ENCODE measurements at places on chromosomes 12 and 14. TPM values are rescaled to one million over a fixed set of nuclear protein-coding genes. Genes with fewer than 3 reads are reported as not detected.

DNA sequence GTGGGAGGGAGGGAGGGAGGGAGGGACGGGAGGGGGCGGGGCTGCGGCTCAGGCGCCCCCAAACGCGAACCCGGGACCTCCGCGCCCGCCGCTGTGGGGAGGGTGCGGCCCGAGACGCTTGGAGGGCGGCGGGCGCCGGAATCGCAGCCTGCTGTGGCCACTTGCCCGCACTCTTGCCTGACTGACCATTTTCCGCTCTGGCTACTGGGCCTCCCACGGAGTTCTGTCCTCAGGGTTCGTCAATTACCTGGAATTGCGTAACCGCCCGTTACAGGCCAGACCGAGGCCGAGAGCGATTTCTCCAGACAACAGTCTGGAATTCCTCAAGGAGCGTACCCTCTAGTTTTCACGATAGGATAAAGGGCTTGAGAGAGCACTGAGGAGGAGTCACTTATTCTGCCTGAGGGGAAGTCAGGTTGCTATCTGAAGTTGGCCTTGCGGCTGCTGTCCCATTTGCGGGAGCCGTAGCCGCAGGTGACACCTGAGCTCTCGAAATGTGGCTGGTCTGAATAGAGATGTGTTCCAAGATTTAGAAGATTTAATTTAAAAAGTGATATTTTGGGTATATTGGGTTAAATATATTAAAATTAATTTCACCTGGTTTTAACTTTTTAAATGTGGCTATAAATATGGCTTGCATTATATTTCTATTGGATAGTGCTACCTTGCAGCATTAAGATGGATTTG lies 446 bp upstream of the ZNF641 start:
- H3K4me1 ChIP-seq = peaks cover 20% of the 10 kb centered on the region
- H3K36me3 ChIP-seq = peaks cover 13% of the 10 kb centered on the region
- no peak for DNase-seq
- no peaks in the 10 kb centered on the region for H3K27me3 ChIP-seq
- H3K4me3 ChIP-seq = peak overlapping the region; percentile 91
- H3K27ac ChIP-seq = peak overlapping the region; percentile 96

GRCh38 chr12:58575256-58575655 lies 345.0 kb downstream of the LRIG3 start:
- H3K4me1 ChIP-seq = no peaks in the 10 kb centered on the region
- H3K36me3 ChIP-seq = no peaks in the 10 kb centered on the region
- DNase-seq = no peak
- no peaks in the 10 kb centered on the region for H3K27me3 ChIP-seq

DNA sequence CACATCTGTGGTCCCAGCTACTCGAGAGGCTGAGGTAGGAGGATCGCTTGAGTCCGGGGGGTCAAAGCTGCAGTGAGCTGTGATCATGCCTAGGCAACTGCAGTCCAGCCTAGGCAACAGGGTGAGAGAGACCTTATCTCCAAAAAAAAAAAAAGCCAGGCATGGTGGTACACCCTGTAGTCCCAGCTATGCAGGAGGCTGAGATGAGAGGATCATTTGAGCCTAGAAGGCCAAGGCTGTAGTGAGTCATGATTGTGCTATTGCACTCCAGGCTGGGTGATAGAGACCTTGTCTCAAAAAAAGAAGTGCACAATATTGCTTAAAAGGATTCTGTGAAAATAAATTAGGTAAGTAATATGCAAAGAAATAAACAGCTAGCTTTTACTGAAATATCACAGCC lies 17.0 kb downstream of the NAA25 start:
- H3K27me3 ChIP-seq = no peaks in the 10 kb centered on the region
- no peak overlapping the region for H3K4me3 ChIP-seq
- H3K27ac ChIP-seq = no peak overlapping the region
- H3K36me3 ChIP-seq = peaks cover 10% of the 10 kb centered on the region
- peaks cover 5% of the 10 kb centered on the region for H3K4me1 ChIP-seq

- peak; percentile 72 for DNase-seq
- peaks cover 15% of the 10 kb centered on the region for H3K4me1 ChIP-seq
- H3K4me3 ChIP-seq = no peak overlapping the region
- H3K27ac ChIP-seq = no peak overlapping the region
These were observed 20.5 kb downstream of the KRT7 start for GRCh38 chr12:52253391-52254179.

DNA sequence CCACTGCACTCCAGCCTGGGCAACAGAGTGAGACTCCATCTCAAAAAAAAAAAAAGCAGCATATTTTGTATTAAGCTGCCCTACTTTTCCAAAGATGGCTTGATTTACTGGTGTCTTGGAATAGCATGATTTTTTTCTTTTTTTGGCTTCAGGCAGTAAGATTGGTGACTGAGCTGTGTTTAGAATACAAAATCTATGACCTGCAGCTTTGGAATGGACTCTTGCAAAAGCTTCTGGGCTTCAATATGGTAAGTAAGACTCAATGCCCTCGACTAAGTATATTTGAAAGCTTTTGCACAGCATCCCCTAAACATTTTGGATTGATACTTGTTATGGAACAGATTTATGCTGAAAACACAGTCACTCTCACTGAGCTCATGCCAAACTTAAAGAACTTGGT lies 87.8 kb downstream of the KNTC1 start:
- no peak for DNase-seq
- no peak overlapping the region for H3K4me3 ChIP-seq
- no peak overlapping the region for H3K27ac ChIP-seq
- H3K36me3 ChIP-seq = no peaks in the 10 kb centered on the region
- no peaks in the 10 kb centered on the region for H3K27me3 ChIP-seq
- no peaks in the 10 kb centered on the region for H3K4me1 ChIP-seq

GRCh38 chr12:57983146-57983857 lies 41.9 kb downstream of the ATP23 start:
- no peak for DNase-seq
- H3K4me1 ChIP-seq = no peaks in the 10 kb centered on the region
- no peak overlapping the region for H3K27ac ChIP-seq
- H3K27me3 ChIP-seq = no peaks in the 10 kb centered on the region
- H3K36me3 ChIP-seq = no peaks in the 10 kb centered on the region

Gene FBXO21
- total RNA-seq = 122 TPM

Gene NFE2
- 11.4 TPM for total RNA-seq

Gene AKAP3
- 1.8 TPM for total RNA-seq

Gene PKP2
- 14.6 TPM for total RNA-seq
